Upper lobe of left lung (tissue), 6 donors: ENCODE measurements at places on chromosomes 2 and 18. TPM values are rescaled to one million over a fixed set of nuclear protein-coding genes. Genes with fewer than 3 reads are reported as not detected.
A peak's percentile ranks its signal among the peaks of the same experiment; 100 is the strongest.

- peak; percentile 39 for DNase-seq
Measured at GRCh38 chr2:56185101-56185581, 1.4 kb downstream of the CCDC85A start.

DNA sequence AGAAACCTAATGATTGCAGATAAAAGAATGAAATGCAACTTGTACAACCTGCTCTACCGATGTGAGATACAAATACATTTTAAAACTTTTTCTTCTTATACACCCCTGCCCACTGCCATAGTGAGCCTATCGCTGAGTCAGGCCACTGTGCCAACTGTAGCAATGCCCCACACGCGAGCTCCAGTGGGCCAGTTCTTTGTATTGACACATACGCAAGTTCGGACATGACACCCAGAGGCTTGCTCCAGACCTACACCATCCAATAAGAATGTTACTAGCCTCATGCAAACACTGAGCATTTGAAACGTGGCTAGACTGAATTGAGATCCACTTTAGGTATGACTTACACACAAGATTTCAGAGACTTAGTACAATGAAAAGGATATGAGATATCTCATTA is 340.1 kb downstream of the ARHGAP15 start:
- no peak for DNase-seq

Gene CAPN14
- total RNA-seq, result 0.20 TPM

DNA sequence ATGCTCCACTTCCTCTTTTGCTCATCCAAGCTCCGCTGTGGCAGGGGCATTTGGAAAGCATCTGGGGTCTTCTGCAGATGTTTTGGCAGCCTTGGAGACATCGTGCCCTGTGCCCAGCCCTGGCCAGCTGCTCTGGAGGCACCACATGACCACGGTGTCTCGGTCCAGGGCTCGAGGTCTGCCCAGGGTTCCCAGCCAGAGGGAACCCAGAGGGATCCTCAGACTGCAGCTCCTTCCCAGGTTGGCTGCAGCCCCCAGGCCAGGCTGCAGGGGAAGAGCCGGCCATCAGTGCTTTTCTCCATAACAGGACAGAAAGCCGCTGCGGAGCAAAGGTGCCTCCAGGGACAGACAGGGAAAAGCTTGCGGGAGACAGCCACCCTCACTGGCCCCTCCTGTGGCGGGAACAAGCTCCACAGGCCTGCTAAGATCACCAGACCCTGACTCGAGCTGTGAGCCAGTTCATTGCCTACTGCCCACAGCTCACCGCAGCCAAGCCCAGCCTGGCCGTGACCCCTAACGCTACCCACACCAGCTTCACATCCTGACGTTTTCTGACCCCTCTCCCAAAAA is 74.7 kb downstream of the SMAD7 start:
- DNase-seq, result no peak

Gene MTCL1
- total RNA-seq, result 17.9 TPM

DNA sequence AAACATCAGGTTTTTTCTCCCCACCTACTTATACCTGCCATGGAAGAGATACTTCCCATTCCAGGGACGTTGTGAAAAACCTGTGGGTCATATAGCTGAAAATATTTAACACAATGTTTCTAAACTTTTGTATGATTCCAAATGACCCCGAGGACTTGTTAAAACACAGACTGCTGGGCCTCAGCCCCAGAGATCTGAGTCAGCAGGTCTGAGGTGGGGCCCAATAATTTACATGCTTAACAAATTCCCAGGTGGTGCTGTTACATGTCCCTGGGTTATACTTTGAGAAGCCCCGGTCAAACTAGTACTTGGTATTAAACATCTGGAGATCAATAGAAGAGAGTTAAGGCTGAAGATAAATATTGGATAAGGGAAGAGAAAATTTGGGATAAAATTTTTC is 71.4 kb upstream of the FRZB start:
- no peak for DNase-seq

DNA sequence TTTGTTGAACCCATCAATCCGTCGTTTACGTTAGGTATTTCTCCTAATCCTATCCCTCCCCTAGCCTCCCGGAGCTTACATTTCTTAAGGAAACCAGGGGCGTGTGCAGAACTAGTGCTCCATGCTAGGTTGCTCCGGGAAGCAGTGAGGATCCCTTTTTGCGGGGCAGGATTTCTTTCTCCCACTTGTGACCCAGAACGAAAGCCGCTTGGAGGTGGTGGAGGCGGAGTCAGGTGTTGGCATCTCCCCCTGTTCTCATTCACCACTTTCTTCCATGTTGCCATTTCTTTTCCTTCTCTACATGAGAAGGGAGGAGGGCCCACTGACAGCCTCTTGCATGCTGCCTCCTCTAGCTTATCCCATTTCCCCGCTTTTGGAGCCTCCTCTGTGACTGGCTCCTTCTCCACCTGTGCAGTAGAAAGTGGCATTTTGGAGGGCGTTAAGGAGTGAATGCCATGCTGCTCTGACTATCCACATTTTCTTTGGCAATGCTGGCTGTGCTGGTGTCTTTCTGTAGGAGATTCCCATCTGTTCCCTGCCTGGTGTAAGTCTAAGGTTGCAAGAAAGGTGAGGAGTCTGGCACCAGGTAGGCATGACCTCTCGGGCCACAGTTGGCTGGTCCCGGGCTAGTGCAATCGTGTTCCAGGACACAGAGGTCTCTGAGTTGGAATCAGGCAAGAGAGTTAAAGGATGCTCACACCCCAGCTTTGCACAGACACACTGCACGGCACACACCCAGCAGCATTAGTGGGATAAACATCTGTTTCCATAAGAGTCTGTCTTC is 89.5 kb downstream of the ACKR3 start:
- no peak for DNase-seq

DNA sequence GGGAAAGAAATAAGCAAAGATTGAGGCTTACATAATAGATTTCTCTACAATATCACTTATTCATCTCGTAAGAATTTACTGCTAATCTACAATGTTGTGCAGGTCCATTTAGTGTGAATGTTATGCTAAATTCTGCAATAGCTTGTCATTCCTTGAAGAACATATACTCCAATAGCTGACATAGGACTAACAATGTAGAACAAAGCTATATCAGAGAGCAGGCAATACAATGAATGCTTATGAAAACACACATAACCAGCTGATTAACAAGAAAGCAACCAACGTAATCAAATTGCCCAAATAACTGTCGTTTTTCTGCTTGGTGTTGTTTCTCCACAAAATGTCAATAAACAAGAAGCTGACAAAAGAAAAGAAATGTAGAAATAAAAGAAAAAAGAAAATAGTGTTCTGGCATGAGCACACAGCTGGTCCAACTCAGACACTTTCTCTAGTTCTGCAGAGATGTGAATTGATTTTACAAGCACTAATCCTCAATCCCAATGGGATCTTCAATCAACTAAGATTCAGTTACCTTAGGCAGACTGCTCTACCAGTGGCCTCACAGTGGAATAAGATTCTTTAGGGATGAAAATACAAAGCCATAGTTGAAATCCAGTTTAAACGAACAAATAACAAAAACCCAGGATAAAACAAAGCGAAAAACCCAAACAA is 1024.7 kb upstream of the PIK3C3 start:
- DNase-seq, result no peak

Gene SPDYA
- total RNA-seq, result 2.3 TPM

Gene GTF2A1L
- not detected for total RNA-seq

GRCh38 chr2:23235292-23235691 is 149.7 kb upstream of the KLHL29 start:
- DNase-seq, result no peak

Gene COLEC12
- 43.5 TPM for total RNA-seq

- no peak for DNase-seq
Measured at GRCh38 chr2:134685967-134686366, 32.8 kb downstream of the TMEM163 start.

DNA sequence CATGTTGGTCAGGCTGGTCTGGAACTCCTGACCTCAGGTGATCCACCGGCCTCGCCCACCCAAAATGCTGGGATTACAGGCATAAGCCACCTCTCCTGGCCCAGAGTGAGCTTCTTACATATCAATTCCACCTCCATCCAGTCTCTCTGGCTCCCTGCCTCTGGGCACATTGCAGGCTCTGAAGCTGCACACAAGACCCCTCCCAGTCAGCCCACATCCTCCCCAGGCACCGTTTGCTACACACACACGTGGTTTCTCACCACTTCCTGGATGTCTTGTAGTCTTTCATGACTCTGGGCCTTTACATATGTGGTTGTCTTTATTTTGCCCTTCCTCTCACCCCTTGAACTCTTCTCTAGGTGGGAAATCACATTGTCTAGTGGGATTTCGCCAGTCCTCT is 64.0 kb upstream of the CABLES1 start:
- no peak for DNase-seq

DNA sequence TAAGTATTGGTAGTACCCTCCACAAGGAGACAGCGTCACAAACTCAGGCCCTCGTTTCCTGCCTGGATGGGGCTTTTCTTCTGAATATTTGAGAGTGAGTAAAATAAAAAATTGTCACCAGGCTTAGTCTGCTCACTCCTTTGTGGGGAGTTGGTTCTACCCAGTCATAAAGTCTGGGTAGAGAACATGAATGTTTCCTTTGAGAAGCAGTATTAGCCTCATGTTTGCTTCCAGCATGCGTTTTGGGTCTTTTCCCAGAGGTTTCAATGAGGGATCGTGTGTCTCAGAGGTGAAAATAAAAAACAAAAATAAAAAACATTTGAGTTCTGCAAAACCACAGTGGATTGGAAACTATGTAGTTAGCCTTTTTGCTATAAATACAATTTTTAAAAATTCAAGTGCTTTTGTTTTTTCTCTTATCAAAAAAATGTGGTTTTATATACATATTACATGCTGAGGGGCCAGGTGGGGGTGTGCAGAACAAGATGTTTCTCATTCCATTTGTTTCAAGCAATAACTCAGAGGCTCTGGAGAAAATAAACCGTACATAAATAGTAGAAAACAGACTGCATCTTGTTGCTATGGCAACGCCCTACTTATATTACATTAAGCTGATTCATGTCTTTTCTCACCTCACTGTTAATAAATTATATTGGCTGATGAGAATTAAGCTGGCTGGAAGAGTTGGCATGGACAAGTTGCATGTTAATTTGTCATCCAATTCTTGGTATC is 225.4 kb upstream of the FBXO11 start:
- DNase-seq, result no peak

Gene IL36B
- total RNA-seq, result not detected

GRCh38 chr2:3001615-3002560 is 375.7 kb downstream of the EIPR1 start:
- DNase-seq, result no peak

Gene CCL20
- total RNA-seq, result 8.6 TPM

DNA sequence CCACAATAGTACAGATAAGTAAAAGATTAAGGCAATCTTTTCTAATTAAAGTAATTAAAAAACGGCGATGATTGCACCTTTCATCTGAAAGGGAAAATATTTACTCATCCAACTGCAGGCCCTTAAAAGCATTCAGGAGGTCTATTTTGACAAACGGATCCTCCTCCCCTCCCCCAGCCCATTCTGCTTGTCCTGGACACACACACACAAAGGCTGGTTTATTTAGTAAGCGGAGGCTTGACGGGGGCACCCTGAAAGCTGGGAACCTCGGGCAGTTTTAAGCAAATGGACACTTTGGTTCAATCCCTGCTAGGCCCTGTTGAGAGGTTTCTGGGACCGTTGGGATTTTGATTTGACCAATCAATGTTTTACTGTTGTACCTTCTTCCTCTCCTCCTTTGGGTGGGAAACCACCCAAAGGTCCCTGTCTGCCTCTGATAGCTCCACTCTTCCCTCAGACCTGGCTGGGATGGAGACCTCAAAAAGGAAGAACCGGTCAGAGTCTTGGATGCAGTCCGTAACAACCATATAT is 135.8 kb upstream of the HAAO start:
- no peak for DNase-seq

Gene IL1R2
- 26.8 TPM for total RNA-seq

DNA sequence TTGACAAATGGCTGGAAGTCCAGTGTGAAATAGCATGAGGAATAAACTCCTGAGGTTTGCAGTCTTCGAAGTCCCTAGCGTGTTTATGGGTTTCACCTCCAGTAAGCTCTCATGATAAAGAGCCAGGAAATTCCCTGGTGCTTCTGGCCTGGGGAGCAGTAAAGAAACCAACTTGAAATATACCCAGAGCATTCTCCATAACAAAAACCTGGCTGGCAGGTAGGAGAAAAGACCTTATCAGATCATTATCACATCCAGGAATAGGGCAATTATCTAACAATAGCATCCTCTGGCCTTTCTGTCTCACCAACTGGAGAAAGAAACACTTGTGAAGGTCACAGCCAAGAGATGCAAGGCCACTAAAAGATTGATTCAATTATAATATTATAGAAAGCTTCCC is 513.6 kb upstream of the LRRTM4 start:
- no peak for DNase-seq

Gene IGFBP5
- 237 TPM for total RNA-seq

- no peak for DNase-seq
Measured at GRCh38 chr2:179443180-179443579, 178.5 kb upstream of the SESTD1 start.

- no peak for DNase-seq
Measured at GRCh38 chr2:119005555-119005954, 63.6 kb downstream of the MARCO start.

Gene C2orf92
- 9.5 TPM for total RNA-seq

- DNase-seq, result no peak
Measured at GRCh38 chr18:24628326-24628725, 167.9 kb downstream of the HRH4 start.

- no peak for DNase-seq
Measured at GRCh38 chr18:79832169-79832568, 34.4 kb downstream of the KCNG2 start.
